CD4-positive, alpha-beta T cell treated with Interleukin-4 for 4 hours (primary cell): ENCODE measurements at places on chromosomes 3 and 15.

GRCh38 chr3:169131690-169132464, 531.6 kb downstream of the MECOM start:
- DNase-seq: no peak

DNA sequence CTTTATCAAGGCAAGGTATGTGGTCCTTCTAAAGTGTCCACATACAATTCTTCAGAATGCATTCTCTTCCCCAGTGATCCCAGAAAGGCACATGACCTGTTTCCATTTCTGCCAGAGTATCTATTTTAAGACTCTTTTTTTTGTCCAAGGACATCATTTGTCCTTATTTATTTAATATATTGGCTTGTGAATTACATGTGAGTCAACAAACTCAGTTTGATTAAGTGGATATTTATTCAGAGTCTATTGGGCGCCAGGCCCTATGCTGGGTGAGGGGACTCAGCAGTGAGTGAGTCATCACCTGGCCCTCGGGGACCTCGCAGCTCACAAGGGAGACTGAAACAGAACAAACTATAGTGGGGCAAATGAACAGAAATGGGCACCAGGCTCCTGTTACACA, 136.8 kb downstream of the SNRK start:
- DNase-seq: no peak

DNA sequence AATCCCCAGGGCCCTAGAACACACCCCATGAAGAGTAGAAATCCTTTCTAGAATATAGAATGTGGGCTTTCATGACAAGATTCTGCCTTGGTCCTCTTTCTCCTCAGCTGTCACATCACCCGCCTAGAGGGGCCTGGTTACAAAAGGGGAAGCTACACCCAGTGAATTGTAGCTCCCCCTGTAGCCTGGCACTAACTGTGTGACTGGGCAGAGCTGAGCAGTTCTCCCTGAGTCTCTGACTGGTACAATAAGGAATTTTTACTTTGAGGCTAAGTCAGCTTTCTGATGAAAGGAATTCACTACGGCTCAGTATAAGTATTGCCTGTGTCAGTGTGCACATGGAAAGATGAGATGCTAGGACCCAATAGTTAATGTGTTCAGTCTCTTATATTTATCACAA, 28.7 kb upstream of the ZNF148 start:
- DNase-seq: no peak

DNA sequence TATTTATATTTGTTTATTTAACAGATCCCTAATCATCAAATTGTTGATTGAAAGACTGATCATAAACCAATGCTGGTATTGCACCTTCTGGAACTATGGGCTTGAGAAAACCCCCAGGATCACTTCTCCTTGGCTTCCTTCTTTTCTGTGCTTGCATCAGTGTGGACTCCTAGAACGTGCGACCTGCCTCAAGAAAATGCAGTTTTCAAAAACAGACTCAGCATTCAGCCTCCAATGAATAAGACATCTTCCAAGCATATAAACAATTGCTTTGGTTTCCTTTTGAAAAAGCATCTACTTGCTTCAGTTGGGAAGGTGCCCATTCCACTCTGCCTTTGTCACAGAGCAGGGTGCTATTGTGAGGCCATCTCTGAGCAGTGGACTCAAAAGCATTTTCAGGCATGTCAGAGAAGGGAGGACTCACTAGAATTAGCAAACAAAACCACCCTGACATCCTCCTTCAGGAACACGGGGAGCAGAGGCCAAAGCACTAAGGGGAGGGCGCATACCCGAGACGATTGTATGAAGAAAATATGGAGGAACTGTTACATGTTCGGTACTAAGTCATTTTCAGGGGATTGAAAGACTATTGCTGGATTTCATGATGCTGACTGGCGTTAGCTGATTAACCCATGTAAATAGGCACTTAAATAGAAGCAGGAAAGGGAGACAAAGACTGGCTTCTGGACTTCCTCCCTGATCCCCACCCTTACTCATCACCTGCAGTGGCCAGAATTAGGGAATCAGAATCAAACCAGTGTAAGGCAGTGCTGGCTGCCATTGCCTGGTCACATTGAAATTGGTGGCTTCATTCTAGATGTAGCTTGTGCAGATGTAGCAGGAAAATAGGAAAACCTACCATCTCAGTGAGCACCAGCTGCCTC, 14.7 kb downstream of the THBS1 start:
- no peak for DNase-seq

- no peak for DNase-seq
These were observed 3.3 kb downstream of the NPTN start for GRCh38 chr15:73629798-73630429.

- no peak for DNase-seq
These were observed 186.6 kb upstream of the ROPN1 start for GRCh38 chr3:124178531-124178930.

- no peak for DNase-seq
These were observed 516.4 kb downstream of the GBE1 start for GRCh38 chr3:81245043-81245442.

- peak; percentile 61 for DNase-seq
These were observed 20.6 kb downstream of the SMAD3 start for GRCh38 chr15:67085818-67086636.

GRCh38 chr3:195906865-195907683, 1.3 kb downstream of the TNK2 start:
- peak; percentile 87 for DNase-seq

GRCh38 chr15:75235760-75236729, 22.1 kb upstream of the GOLGA6C start:
- no peak for DNase-seq

DNA sequence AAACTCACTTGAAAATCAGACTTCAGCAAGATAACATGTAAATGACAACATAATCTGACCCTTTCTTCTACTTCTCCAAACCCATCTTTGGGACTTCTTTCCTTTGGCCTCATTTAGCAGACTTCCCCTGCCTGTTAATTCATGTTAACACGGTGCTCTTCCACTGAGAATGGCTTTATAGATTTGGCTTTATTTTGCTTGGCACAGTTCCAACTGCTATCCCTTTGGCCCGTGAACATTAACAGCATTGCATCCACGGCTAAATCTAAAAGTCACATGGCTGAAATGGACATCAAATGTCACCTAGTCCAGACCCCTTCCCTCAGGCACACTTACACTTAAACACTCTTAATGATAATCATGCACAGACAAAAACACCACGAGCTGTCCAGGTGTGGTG, 3.8 kb downstream of the ZMAT3 start:
- no peak for DNase-seq

DNA sequence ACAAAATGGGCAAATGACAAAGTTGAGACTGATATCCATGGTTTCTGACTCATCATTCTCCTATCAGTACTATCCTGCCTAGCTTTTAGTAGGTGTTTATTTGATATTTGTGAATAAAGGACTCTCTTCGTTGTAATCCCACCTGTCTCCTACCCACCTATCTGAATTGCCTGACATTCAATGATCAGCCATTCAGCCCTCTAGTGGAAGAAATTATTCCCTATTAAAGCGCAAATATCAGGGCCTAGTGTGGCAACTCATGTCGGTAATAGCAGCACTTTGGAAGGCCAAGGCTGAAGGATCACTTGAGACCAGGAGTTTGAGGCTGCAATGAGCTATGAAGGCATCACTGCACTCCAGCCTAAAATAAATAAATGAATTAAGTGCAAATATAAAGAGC, 195.7 kb upstream of the SETMAR start:
- DNase-seq: no peak

- no peak for DNase-seq
These were observed 148.7 kb downstream of the LRRK1 start for GRCh38 chr15:101067660-101068522.

GRCh38 chr3:125232401-125232800, 19.9 kb upstream of the SLC12A8 start:
- DNase-seq: no peak

DNA sequence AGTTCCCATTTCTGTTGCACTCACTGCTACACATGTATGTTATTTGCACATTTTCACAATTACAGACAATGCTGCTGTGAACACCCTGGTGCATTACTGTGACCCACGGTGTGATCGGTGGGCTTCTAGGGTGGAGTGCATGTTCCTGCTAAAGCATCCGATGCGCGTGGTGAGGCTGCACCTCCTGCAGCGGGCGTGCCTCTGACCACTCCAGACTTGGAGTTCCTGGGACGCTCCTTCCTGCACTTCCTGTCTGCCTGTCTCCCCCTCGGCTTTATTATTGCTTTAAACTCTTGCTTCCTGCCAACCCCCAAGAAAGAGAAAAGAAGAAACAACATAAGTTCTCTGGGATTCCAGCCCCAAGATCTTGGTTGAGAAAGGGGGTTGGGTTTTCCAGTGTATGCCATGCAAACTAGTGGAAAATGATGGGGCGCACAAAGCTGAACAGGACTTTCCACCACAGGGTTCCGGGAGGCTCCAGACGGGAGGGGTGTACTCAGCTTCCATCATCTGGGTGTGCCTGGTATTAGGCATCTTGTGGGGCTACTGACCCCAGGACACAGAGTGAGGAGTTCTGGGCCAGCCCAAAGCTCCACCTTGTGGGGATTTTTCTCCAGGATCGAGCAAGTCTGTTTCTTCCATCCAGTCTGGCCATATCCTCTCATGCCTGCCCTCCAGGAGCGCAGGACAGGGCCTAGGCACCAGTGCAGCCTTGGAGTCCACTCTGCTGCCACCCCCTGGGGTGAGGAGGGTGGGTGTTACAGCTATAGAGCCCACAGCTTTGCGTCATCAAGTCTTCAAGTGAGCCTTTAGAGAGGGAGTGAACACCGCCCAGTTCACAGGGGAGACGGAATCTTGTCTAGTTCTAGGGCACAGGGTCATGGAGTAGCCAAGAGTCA, 11.2 kb downstream of the RPL32 start:
- DNase-seq: no peak

- DNase-seq: no peak
These were observed 7.9 kb upstream of the TNK2 start for GRCh38 chr3:195916291-195916690.

DNA sequence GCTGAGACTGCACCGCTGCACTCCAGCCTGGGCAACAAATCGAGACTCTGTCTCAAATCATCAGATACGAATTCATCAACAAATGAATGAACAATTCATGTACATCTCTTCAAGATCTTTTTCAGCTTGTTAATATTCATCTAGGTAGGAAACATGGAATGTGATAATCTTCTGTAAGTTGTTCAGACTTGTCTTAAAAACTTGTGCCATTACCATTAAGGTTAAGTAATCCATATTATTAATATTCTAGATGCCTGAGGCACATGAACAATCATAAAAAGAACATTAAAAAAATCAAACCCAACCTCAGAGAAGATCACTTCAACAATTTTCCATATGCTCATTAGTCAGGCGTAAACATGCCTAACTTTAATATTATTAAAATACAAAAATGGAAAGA, 36.2 kb downstream of the CHSY1 start:
- DNase-seq: no peak

DNA sequence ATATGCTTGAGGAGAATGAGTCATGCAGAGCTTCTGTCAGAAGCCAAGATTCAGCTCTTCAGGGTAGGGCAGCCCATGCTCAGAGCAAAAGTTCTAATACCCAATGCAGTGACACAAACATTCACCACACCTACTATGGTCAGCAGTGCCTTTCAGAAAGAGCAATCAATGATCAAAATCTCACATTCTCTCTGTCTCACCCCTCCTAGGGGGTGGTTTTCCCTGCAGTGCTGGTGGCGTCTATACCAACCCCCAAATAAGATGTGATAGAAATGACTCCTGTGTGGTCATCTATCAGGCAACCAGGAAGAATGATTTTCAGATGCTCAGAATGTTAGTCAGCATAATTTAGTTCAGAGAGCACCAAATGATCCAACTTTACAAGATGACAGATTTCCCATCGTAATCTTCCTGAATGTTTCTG, 385.3 kb downstream of the NTRK3 start:
- DNase-seq: no peak

DNA sequence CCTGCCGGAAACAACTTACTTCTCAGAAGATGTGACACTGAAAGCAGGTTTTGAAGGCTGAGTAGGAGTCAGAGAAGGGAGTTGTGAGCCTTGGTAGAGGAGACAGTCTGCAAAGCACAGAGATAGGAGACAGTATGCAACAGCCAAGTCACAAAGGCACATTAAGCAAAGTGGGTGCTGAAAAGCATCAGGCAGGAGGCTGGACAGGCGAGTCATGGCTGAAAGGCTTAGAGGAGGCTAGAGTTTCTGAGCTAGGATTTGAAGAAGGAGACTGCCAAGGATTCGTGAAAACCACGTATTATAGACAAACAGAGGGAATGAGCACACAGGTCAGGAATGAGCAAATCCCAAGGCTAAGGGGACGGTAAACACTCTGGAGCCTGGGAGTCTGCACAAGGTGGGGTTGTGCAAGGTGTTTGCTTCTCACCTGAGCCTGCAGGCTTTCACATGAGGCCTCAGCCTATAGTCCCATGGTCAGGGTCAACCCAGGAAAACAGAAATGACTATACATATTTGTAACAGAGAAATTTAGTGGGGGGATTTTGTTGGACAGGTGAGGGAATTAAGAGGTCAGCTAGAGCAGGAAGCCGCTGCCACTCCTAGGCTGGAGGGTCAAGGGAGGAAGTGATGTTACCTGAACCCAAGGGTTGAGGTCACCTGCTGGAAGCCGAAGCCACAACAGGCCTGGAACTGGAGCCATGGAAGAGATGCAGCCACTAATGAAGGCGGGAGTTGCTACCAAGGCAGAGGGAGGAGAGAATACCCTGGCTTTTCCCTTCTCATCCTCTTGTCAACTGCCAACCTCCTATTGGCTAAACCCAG, 23.1 kb upstream of the TRIM71 start:
- no peak for DNase-seq

GRCh38 chr15:28025413-28025812, 73.7 kb downstream of the OCA2 start:
- no peak for DNase-seq

- peak; percentile 63 for DNase-seq
These were observed 11.2 kb downstream of the SH2D7 start for GRCh38 chr15:78103406-78104118.
